ENCODE measurements at places on chromosomes 6 and 20.

DNA sequence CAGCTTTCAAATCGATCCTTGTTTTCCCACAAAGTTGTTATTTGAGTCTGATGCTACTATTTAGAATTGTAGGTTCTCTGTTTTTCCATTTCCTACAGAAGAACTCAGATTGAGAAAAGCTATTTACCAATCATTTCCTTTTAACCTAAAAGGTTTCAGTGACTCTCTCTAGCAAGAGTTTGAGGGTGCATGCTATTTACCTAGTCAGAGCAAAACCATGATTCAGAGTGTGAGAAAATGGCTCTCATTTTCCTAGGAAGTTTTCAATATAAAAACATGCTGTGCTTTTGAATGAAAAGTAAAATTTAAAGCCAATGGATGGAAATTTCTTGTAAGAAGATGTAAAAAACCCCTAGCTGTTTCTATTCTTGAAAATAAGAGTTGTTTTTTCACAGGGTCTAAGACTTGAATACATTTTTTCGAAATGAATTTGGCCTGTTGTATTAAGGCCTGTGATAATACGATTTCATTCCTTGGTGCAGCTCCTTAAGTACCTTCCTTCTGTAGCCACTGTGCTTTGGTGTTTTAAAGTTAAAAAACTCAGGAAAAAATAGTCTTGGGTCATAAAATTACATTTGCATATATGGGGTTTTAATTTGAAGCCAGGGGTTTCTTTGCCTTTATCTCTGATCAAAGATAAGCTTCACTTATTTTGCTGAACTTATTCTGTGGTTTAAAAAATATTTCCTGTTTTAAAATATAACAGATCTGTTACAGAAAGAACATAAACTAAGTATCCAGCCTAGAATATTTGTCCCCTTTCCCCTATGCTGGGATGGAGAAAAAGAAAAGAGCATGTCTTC, 18.0 kb upstream of the RSPH3 start:
- DNase-seq: no peak

DNA sequence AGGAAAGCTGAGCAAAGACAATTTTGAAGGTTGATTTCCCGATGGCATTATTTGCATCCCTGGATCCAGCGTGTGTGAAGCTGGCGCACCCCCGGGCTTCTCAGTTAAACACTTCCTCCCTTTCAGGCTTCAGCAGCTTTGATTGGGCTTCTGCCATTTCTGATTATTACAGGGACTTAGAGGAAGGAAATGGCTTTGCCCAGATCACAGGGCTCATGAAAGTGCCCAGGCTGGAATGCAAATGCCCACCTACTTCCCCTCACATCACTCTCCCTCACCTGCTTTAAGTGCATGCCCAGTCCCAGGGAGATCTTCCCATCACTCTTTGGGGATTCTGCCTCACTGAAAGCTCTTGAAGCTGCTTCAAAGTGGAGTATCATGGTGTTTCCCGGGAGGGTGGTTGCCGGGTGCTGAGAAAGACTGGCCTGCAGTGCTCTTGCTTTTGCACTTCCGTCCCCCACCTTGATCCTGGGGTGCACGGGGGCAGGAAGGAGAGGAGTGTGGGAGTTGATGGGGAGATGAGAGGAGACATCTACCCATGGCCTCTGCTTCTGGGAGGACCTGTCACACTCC, 28.3 kb downstream of the PHACTR3 start:
- DNase-seq: no peak

- no peak for DNase-seq
These were observed 205.6 kb upstream of the RIN2 start for GRCh38 chr20:19552221-19553180.

DNA sequence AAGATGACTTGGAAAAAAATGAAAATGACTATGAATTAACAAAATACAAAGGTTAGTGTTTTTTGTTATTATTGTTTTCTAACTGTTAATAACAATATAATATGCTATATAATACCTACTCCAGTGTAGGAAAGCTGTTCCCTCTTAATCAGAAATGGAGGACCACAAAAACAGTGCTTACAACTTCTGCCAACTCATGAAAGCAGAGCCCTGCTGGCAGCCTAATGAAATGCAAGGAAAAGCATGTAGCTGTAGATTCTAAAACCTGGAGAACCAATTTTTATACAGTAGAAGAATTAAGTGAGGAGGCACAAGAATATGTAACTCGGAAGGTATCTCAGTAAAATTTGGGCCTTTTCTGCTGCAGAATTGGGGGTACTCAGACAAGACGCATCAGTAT, 29.4 kb downstream of the PHIP start:
- no peak for DNase-seq

DNA sequence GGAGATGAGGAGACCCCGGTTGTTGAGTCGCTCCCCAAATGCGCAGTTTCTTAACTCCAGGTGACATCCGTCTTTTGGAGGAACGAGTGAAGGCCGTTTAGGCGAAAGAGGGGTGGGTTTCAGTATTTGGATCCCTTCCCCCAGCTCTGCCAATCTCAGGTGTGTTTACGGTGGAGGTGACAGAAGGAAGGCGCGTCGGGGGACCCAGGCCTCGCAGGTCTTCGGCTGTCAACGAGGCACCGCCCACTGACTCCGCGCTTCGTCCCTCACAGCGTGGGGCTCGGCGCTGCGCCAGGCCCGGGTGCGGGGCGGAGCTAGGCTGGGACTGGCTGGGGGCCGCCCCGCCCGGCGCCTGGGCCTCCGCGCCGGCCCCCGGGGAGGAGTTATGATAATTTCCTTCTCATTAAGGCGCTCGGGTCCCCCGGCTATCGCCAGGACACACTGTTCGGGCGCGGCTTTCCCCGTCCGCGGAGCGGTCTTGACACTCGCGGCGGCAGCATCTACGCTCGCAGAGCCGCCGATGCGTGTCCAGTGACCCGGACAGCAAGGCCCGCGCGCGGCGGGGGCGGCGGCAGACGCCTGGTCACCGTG, at the start of gene TFAP2C:
TFAP2C (plus strand) TSS at position 434 of the 591 bp plus-strand sequence. CDS start 239 bp downstream, outside the sequence.
- DNase-seq: no peak

- DNase-seq: no peak
These were observed 357.1 kb downstream of the MAFB start for GRCh38 chr20:40331807-40332560.

DNA sequence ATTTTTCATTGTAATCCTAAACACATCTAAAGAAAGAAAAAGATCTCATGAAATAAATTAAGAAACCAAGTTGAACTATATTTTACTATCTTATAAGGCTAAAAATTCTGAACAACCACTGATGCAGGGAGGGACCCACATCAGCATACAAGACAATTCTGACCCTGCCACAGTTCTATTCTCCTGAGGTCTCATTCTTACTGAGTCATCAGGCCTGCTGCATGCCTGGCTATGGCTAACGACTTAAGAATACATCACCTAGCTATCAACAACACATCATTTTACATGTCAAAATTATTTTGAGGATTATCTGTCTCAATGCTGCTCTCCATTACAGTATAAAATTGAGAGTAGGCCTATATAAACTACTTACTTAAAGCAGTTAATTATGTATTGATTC, 52.9 kb downstream of the FBXL4 start:
- DNase-seq: no peak

- DNase-seq: peak; percentile 49
These were observed 7.9 kb upstream of the GMNN start for GRCh38 chr6:24766680-24767462.

GRCh38 chr6:145070791-145071190, 664.5 kb downstream of the EPM2A start:
- DNase-seq: no peak

All from COR-L47 (cell line).